ENCODE measurements at places on chromosomes 4 and X. TPM values are rescaled to one million over a fixed set of nuclear protein-coding genes. Genes with fewer than 3 reads are reported as not detected.

NUDT11 gene
- 0.83 TPM for total RNA-seq

MED12 gene
- 77.1 TPM for total RNA-seq

RAB40A gene
- 0.26 TPM for total RNA-seq

DNA sequence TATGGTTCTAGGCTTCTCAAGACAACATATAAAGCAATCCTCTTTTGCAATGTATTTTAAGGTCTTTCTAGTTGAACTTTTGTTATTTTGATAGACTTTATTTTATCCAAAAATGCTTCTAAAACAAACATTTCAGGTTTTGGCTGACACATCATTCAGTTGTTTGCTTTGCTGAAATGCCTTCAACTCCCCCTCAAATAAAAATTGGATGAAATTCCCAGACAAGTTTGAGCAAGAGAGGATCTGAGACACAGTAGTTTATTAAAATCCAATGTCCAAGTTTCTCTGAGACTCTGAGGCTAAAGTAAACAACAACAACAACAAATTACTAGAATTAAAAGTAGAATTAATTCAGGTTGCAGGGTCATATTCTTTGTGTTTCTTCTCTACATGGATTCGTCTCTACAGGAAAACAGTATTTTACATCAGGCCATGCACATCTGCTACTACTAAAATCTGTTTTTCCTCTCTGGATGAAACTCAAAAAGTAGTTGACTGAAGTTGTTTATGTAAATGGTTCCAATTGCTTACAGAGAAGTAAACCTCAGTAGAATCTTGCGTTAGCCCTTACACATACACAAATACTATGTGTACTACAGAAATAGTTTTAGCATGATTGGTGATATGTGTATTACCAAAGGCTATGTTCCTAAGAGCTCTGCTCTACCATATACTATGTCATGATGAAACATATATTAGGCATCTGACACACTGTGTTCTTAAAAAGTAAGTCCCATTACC, 64.9 kb downstream of the PRSS12 start:
- no peak for DNase-seq
- peaks cover 11% of the 10 kb centered on the region for H3K4me1 ChIP-seq
- H3K4me3 ChIP-seq = no peak overlapping the region
- peaks cover 6% of the 10 kb centered on the region for H3K36me3 ChIP-seq
- peaks cover 4% of the 10 kb centered on the region for H3K27me3 ChIP-seq
- H3K27ac ChIP-seq = no peak overlapping the region

- no peaks in the 10 kb centered on the region for H3K36me3 ChIP-seq
- no peak overlapping the region for H3K27ac ChIP-seq
- H3K27me3 ChIP-seq = no peaks in the 10 kb centered on the region
- DNase-seq = no peak
- H3K4me3 ChIP-seq = no peak overlapping the region
Observed at GRCh38 chr4:116702949-116703348, 382.4 kb downstream of the TRAM1L1 start.

- H3K27ac ChIP-seq = no peak overlapping the region
- no peaks in the 10 kb centered on the region for H3K4me1 ChIP-seq
- peaks cover 10% of the 10 kb centered on the region for H3K27me3 ChIP-seq
Observed at GRCh38 chr4:185625503-185625902, 90.2 kb upstream of the PDLIM3 start.

GRCh38 chr4:722851-723360, 17.3 kb downstream of the PCGF3 start:
- no peak overlapping the region for H3K27ac ChIP-seq
- DNase-seq = no peak
- H3K36me3 ChIP-seq = peaks cover 39% of the 10 kb centered on the region
- H3K4me1 ChIP-seq = peaks cover 2% of the 10 kb centered on the region
- no peaks in the 10 kb centered on the region for H3K27me3 ChIP-seq

DNA sequence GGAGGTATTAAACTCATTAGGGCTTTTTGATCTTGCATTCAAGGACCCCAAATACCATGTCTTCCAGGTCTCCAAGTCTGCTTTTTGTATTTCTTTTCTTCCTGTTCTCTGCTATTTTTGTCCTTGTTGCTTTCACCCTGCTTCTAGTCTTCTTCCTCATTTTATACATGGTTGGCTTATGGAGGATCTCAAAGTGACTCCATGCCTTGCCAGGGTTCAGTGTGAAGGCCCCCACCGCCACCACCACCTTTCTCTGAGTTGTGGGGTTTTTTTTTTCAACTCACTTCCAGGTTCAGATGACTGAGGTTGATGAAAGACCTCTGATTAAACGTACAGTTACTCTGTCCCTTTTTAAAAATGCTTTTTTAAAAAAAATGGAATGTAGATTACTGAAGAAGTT, 96.3 kb downstream of the MAML3 start:
- DNase-seq = no peak
- peaks cover 28% of the 10 kb centered on the region for H3K4me1 ChIP-seq
- no peak overlapping the region for H3K4me3 ChIP-seq
- H3K36me3 ChIP-seq = peaks cover 3% of the 10 kb centered on the region
- H3K27me3 ChIP-seq = no peaks in the 10 kb centered on the region
